ENCODE measurements at places on chromosomes 4 and X. TPM values are rescaled to one million over a fixed set of nuclear protein-coding genes. Genes with fewer than 3 reads are reported as not detected.

GRCh38 chrX:45714866-45715265 lies 514.2 kb upstream of the DIPK2B start:
- no peak for DNase-seq

DNA sequence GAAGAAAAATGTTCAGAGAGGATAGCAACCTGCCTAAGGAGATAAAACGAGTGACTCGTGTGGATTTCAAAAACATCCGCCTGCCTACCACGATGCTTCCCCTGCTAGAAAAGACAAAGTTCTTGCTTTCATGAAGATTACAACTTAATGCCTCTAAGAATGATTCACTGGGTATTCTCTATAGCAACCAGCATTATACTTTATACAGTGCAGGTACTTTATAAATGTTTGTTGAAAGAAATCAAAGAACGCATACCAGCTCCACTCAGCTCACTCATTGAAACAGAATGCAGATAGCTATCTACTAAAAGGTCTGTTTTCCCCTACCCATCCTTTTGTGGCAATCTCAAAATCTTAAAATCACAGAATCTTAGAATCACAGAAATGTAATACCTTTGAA lies 33.7 kb downstream of the GASK1B start:
- no peak for DNase-seq

DNA sequence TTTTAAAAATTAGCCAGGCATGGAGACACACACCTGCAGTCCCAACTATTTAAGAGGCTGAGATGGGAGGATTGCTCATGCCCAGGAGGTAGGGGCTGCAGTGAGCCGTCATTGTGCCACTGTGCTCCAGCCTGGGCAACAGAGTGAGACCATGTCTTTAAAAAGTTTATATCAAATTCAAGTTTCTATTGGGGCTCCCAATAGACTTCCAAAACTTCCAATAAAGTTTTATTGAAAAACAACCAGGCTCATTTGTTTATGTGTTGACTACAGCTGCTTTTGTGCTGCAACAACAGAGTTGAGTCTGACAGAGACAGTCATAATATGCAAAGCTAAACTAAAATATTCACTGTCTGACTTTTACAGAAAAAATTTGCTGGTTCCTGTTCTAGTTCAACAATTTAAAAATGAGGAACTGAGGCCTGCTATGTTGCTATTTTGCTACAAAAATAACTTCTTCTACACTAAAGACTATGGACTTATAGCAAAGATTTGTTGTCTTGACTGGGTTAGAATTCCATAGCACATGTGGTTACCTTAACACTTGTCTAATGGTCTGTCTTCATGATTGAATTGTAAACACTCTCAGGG lies 63.3 kb upstream of the RELL1 start:
- DNase-seq = no peak

DNA sequence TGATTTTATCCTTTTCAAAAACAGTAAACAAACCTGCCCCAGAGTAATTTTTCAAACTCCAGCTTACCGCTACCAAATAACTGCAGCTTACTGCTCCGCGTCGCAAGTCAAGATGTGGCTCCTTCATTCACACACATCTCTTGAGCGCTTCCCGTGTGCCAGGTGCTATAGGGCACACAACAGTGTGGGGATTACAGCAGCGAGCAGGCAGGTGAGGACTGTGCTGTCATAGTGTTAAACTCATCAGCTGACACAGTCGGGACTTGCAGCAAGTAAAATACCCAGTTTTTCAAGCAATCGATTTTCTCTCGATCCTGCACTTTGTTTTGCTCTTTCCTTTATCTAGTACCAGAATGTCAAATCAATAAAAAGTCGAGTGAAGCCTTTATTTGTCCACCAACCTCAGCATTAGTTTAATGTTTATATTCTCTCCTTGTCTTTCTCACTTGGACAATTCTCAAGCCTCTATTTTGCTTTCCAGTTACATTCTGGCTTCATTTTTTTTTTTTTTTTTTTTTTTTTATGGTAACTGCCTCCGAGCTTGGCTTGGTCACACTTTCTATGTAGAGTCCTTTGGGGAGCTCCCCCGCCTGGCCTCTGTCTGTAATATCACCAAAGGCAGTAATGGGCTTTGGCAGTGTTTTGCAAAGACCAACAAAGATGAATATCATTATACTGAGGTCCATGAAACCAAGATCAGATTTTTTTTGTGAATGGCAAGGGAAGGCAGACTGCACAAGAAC lies 8.3 kb upstream of the ASB5 start:
- DNase-seq = no peak

DNA sequence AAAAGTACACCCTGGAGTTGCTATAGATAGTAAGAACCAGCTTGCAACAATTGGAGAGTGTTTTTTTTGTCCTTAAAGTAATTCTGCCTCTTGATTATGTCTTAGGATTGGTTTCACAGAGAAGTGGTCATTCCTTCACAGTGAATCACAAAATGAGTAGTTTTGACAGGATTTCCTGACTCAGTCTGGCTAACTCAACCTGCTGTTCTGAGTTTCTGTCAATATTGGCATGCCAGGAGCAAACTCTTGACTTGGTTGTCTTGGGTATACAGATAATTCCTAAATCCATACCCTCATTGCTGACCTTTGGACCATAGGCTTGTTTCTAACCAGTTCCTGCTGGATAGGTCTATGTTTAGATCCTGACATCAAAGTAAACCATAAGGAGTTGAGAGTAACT lies 9.4 kb downstream of the FHIP1A start:
- DNase-seq = no peak

DNA sequence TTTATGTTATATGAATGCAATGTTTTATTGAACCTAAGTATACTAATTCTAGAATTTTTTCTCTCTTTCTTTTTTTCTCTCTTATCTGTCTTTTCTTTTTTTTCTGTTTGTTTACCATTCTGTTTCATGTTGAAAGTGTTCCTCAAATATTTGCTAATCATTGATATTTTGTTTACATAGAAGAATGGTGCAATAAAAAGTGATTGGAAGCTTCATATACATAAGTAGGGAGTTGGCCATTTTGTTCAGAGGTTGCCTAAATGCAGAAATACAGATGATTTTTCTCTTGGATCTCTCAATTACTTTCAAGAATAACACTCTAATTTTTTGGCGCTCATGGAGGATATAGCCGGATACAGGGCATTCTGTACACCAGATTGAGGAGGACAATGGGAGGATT lies 5.7 kb upstream of the SERTM2 start:
- DNase-seq = no peak

GRCh38 chr4:165384598-165384997 lies 5.8 kb downstream of the CPE start:
- DNase-seq = no peak

DNA sequence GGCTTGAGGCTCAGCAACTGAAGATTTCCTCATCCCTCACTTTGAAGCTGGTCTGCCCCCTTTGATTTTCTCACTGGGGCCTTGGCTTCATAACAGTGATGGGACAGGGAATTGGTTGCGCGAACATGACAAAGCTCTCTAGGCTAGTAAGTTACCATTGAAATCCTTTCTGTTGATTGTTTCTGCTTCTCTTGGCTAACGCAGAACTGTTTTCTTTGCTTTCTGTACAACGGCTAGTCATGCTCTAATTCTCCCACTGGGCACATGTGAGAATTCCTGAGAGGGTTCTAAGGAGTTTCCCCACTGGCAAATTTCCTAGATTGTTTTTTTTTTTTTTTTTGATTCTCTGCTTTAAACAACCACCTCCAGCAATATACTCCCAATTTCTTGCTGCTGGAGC lies 738.6 kb downstream of the PCDH7 start:
- no peak for DNase-seq

GRCh38 chrX:137432609-137433008 lies 133.3 kb upstream of the ZIC3 start:
- no peak for DNase-seq

DNA sequence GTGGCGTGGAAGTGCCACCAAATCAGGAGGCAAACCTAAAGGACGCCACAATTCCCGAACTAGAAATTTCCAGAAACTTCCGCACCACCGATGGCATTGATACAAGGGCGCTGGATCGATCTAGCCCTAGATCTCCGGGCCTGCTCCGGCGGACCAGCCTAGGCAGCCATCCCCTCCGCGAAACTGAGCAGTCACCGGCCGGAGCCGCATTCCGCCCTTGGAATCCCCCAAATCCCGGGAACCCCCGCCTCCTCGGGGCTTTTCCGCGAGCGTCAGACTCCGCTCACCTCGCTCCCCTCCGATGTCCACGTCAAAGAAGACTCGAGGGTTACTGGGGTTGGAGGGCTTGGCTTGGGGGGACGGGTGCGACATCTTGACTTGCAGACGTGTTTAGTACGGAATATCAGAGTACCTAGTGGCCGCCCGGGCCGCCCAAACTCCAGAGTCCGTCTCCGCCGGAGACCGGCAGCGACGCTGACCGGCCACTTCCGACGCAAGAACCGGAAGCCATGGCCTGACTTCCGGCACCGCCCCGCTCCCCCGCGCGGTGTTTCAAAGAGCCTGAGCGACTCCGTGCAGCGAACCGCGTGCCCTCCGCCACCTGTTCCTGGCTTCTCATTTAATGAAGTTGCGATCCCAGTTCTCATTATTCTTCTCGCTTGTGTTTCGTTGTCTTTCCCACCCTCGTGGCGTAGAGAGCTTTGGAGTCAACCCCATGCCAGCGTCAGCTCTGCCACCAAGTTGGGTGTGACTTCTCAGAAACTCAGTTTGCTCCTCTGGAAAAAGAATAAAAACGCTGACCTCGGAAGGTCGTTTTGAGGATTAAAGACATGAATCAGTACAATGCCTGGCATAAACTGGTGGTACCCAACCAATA lies at the start of gene PPID:
TSS of gene PPID (minus strand) at position 480 of the 877 bp plus-strand sequence. CDS start at position 372, 108 bp downstream.
- DNase-seq = peak; percentile 74

DNA sequence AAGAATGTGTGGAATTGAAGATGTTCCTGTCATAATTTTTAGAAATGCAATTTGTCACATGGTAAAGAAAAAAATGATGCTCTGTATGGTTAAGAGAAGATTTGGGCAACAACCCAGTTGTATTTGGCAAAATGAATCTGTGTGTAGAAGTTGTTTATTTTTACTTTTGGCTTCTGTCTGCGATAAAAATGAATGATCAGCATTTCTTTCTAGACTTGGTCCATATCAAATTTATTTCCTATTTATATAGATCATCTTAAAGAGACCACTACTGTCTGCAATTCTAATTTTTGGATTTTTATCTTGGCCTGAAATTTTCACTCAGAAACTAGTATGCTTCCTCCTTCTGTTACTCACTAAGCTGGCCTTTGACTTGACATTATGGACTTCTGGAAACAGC lies 396.9 kb downstream of the FAM47A start:
- DNase-seq = no peak

DNA sequence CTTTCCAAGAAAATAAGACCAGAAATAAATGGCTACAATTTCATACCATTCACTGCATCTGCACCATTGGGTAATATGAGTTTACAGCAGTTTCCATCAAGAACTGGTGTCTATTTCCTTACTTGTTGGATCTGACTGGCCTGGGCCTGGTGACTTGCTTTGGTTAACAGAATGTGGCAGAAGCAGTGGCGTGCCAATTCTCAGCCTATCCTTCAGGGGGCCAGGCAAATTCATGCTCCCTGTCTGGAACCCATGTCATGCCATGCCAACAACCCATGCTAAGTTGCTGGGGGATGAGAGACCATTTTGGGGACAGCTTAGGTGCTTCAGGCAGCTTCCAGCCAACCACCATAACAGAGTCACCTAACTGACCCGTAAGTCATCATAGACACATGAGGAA lies 656.7 kb downstream of the SPOCK3 start:
- no peak for DNase-seq

Gene NXT2
- total RNA-seq = 7.4 TPM

Gene HPGD
- 85.7 TPM for total RNA-seq

Gene UGT2B11
- total RNA-seq = not detected

Gene STS
- 1.6 TPM for total RNA-seq

Gene FAM114A1
- not detected for total RNA-seq

Gene SLC34A2
- not detected for total RNA-seq
